ENCODE measurements at places on chromosomes 11 and 22.

DNA sequence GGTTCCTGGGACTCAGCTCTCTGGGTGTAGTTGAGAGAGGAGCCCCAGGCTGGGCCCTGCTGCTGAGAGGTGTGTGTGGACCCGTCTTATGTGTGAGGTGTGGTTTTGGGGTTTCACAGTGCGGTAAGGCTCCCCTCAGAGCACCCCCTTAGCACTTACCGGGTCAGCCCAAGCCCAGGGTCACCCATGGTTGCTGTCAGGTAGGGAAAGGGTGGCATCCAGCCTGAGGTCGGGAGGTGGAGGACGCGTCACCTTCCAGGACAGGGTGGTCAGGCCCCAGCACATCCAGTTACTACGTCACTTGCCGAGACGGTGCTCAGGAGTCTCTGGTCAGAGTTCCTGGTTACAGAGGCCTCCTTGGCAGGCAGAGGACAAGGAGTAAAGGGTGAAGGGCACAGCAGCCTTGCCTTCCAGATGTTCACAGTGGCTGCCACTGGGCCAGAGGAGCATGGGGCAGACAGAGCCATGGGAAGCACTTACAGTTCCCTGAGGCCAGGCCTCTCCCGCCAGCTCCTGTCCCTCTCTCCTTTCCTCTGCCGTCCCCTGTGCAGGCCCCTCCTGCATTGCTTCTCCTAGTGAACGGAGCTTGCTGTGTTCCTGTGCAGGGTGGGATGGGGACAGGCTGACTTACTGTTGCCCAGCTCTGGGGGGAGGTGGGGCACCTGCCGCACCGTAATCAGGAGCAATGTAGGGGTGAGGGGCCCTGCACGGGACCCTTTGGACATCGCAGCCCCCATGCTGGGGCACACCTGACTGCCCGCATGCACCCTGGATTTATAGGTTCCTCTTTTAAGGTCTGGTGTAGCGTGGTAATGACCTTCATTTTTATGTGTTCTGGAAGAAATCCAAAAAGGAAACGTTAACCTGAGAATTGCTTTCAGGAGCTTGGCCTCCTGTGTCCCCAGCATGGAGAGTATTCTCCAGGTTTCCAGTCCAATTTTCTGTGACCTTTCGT, 285.9 kb downstream of the TBC1D22A start:
- no peak for DNase-seq

DNA sequence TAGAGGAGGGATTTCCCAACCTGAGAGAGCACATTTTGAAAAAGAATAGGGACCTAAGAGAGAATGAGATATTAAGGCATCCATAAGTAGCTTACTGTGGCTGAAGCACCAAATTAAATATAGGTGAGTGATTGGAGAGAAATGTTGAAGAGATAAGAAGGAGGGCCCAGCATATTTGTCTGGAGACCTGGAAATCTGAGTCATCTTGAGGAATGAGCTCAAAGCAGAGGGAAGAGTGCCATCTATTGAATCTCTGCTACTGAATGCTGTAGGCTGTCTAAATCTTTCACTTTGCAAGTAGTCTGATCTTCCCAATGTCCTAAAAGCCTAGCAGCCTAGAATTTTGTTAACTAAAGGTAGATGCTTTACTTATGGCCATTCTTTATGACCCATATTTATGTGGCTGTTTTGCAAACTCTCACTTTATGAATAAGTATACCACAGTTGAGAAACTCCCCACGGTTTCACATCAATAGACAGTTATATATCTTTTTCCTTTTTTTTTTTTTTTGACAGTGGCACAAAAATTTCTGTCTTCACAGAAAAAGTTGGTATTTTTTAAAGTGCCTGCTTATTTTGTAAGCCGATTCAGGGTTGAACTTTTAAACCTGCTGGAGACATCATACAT, 2093.5 kb downstream of the LRRC4C start:
- DNase-seq, result peak; percentile 26

- DNase-seq, result no peak
These were observed 6.1 kb downstream of the CDC42EP1 start for GRCh38 chr22:37566329-37566837.

DNA sequence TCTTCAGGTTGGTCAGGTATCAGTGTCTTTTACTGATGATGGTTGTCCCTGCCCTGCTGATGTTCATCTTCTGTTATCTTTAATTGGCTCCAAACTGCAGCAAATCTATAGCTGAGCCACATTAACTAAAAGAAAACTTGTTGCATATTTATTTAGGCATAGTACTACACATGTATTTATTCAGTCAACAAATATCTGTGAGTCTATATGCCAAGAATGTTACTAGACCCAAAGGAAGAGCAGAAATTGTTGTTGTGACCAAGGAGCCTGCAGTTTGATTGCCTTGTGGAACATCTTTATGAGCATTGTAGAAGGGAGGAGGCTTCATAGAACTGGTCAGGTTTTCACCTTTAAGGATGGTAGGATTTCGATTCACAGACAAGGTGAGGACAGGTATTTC, 10.1 kb downstream of the BMAL1 start:
- DNase-seq, result no peak

DNA sequence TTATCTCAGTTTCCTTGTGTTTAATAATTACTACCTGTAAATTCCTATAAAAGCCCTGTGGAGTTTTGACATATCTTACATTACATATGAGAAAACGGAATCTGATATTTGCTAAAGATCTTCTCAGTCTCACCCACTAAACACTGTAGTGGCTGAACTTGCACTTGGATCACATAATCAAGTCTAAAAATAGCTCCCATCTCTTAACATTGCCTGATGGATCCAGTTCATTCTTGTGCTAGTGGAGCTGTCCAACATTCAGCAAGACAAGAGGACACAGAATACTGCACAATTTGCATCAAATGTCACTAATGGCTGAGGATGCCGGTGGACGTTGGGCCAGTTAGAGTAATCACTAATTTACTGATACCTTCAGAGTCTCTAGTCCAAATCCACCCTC, 569.9 kb upstream of the ANO5 start:
- no peak for DNase-seq

DNA sequence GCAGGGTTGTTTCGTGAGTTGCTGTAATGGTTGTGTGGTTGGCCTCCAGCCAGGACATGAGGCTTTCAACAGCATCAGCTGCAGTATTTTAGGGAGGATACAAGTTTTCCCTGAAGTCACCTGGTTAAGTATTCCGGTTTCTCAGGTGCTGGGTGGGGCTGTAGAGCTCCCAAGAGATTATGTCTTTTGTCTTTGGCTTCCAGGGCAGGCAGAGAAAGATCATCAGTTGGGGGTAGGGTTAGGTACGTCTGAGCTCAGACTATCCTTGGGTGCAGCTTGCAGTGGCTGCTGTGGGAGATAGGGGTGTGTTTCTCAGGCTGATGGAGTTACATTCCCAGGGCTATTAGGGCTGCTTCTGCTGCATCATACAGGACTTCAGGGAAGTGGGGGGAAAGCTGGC, 47.5 kb upstream of the MRGPRX1 start:
- DNase-seq, result no peak

DNA sequence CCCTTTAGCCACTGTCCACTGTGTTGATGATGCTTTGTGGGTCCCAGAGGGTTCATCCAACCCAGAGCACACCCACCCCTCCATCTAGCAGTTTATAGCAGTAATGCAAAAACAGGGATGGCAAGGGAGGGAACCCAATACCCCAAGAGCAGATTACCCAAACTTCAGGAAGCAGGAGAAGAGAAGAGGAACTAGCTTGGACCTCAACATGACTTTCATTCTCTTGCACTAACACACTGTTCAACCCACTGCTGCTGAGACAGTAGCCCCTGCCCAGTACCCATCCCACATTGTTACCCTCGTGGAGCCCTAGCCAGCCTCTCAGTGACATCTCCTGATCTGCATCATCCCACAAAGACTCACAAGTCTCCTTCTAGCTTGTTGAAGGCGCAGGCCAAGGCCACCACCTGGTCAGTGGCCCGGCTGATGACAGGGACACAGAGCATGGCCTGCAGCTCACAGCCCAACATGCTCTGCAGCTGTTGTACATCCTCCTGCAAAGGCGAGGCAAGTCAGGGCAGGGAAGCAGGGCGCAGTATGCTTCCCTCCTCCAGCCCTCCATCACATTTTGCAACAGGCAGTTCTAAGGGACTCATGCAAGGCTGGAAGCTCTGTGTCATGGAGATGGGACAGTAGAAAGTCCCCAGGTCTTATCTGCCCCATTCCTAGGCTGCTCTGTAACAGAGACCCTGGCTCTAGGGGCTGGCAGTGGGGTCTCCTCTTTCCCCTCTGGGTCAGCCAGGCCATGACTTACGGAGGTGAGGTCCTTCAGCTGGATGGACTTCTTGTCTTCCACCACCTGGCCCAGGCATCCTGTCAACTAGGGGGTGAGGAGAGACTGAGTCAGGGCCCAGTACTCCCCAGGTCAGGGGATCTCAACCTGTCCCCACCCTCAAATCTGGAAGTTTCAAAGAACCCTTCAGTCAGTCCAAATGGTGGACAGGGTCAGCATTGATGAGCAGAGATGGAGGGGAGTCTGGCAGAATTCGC, 85.5 kb downstream of the PDE2A start:
- DNase-seq, result no peak

GRCh38 chr22:43919106-43919973, 4.3 kb upstream of the PNPLA3 start:
- no peak for DNase-seq

- no peak for DNase-seq
These were observed 14.4 kb downstream of the TIMP3 start for GRCh38 chr22:32815943-32816342.

All from Jurkat, Clone E6-1 (cell line).